ENCODE measurements at places on chromosomes 16 and 17.

DNA sequence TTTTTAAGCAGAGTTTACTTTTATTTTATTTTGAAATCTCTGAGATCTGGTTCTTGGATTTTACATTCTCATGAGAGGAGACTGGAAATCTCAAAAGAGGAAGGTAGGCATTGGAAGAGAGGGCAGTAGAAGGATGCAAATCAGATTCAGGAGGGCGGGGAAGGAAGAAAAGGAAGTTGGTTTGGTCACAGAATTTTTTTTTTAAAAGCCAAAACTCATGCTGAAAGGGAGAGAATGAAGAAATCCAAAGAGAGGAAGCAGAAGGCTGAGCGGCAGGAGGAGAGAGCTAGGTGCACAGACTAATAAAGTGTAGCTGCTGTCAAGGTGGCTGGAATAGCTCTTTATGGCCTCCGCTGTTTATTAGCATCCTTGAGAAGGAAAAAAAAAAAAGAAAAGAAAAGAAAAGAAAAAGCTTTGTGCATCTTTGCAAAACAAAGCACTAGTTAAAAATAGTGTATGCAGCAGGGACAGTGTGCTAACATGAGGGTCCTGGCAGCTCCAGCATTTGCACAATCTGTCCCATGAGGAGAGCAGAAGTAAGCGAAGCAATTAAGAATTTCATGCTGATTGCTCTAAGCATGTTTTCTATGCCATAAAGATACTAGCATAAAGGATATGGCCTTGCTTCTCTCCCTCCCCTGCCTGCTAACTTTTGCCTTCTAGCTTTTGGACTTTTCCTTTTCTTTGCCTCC is 194.2 kb downstream of the ZFHX3 start:
- DNase-seq, result no peak

DNA sequence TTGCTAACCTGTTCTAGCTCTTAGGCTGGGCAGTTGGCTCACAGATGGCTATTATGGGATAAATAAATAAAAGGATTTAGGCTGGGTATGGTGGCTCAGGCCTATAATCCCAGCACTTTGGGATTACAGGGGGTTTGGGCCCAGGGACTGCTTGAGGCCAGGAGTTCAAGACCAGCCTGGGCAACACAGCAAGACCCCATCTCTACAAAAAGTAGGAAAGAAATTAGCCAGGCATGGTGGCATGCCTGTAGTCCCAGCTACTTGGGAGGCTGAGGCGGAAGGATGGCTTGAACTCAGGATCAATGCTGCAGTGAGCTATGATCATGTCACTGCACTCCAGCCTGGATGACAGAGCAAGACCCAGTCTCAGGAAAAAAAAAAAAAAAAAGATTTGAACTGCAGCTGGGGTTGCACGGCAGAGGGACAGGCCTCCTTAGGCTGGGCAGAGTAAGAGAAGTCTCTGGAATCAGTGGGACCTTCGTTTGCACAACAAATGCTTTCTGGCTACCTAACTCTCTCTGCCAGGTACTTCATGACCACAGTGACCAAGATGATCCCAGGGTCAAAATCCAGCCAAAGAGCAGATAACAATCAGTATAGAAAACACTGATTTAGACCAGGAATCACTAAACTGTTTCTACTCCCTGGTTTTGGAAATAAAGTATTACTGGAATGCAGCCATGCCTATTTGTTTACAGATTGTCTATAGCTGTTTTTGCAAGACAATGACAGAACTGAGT is 6.8 kb downstream of the RUSF1 start:
- DNase-seq, result no peak

GRCh38 chr17:30299000-30299399 is 7.3 kb upstream of the BLMH start:
- DNase-seq, result no peak

DNA sequence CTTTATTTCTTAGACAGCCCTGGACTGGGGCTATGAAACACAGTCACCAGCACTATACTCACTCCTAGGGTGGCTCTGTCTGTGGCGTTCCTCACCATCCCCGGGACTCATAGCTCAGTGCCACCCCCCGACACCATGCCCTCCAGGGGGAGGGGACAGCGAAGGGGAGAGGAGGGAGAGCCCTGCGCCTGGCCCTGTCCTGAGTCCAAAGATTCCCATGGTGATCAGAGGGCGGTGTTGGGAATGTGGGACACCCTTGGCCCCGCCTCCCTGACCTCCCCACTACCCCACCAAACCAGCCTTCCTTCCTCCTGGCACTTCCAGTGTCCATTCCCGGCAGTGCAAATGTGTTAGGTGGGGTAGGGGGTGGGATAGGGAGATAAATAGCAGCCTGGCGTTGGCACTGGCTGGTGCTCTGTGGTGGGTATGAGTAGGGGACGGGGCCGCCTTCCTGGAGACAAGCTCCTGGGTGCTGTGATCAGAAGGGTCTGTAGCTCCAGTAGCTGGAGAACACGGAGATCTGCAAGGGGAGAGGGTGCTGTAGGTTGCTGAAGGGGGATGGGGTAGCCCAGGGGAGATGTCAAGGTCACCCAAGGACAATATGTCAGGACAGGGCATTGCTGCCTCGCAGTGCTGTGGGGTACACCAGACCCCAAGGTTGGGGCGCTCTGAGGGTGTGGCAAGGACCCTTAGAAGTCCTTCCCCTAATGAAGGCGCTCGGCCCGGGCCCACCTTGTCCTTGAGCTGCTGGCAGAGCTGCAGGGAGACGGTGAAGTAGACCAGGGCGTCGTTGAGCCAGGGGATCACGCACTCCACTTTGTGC is 2.0 kb downstream of the SMIM22 start:
- DNase-seq, result no peak

- DNase-seq, result no peak
Measured at GRCh38 chr16:78744796-78745107, 645.3 kb downstream of the WWOX start.
